ENCODE measurements at places on chromosomes 1 and 21. TPM values are rescaled to one million over a fixed set of nuclear protein-coding genes. Genes with fewer than 3 reads are reported as not detected.

DNA sequence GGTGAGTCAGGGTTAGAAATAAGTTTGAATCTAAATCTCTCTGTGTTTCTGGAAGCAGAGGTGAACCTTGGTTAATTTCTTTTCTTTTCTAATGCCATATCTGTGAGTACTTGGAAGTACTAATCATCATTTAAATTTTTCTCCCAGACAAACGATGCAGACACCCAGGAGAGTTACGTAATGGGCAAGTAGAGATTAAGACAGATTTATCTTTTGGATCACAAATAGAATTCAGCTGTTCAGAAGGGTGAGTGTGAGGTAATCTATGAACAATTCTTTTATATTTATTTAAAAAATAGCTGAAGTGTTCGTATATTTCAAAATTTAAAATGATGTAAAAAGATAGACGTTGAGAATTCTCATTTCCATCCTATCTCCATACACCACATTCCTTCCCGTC lies 11.2 kb downstream of the C4BPA start:
- DNase-seq = no peak

The TLCD4 gene
- polyA plus RNA-seq = 12.7 TPM

The PDIK1L gene
- 6.0 TPM for polyA plus RNA-seq

- DNase-seq = no peak
These were observed 23.2 kb downstream of the ILDR2 start for GRCh38 chr1:166952002-166952746.

GRCh38 chr1:61490924-61491323 lies 234.0 kb downstream of the TM2D1 start:
- no peak for DNase-seq

- no peak for DNase-seq
These were observed 7.0 kb upstream of the CD58 start for GRCh38 chr1:116577759-116578314.

- DNase-seq = no peak
These were observed 1.4 kb downstream of the PMF1 start for GRCh38 chr1:156214024-156214748.

The ITLN2 gene
- polyA plus RNA-seq = not detected

GRCh38 chr1:67479146-67479891 lies 49.1 kb upstream of the SERBP1 start:
- no peak for DNase-seq

The CD1C gene
- 1.4 TPM for polyA plus RNA-seq

The AUNIP gene
- 0.71 TPM for polyA plus RNA-seq

The AVPR1B gene
- polyA plus RNA-seq = 0.24 TPM

The RGS13 gene
- polyA plus RNA-seq = 0.71 TPM

DNA sequence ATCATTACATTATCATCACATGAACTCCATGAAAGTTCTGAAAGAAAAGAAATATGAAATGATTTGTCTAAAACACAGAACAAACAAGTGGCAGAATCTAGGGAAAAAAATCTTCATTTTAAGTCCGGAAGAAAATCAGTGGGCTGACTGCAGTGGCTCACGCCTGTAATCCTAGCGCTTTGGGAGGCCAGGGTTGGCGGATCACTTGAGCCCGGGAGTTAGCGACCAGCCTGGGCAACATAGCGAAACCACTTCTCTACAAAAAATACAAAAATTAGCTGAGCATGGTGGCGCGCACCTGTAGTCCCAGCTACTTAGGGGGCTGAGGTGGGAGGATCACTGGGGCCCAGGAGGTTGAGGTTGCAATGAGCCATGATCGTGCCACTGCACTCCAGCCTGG lies 4.8 kb downstream of the FOXJ3 start:
- no peak for DNase-seq

The CYP4X1 gene
- polyA plus RNA-seq = 3.7 TPM

The CLCA4 gene
- polyA plus RNA-seq = not detected

The DAB1 gene
- 3.6 TPM for polyA plus RNA-seq

DNA sequence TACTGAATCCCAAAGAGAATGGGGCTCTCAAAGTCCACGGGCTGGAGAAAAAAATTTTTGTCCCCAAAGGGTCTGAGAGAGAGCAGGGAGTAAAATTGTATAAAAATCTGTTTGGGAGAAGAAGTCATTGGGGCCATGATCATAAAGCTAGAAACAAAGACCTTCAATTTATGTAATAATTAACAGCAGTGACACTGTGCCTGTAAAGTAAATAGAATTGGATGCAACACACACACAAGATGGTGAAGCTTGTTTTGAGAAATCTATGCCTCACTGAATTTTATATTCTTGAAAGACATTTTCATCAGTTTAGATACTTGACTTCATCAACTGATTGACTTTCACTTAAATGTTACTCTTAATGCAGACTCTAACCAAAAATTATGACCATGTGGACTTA lies 600.5 kb upstream of the ADAMTS5 start:
- no peak for DNase-seq

DNA sequence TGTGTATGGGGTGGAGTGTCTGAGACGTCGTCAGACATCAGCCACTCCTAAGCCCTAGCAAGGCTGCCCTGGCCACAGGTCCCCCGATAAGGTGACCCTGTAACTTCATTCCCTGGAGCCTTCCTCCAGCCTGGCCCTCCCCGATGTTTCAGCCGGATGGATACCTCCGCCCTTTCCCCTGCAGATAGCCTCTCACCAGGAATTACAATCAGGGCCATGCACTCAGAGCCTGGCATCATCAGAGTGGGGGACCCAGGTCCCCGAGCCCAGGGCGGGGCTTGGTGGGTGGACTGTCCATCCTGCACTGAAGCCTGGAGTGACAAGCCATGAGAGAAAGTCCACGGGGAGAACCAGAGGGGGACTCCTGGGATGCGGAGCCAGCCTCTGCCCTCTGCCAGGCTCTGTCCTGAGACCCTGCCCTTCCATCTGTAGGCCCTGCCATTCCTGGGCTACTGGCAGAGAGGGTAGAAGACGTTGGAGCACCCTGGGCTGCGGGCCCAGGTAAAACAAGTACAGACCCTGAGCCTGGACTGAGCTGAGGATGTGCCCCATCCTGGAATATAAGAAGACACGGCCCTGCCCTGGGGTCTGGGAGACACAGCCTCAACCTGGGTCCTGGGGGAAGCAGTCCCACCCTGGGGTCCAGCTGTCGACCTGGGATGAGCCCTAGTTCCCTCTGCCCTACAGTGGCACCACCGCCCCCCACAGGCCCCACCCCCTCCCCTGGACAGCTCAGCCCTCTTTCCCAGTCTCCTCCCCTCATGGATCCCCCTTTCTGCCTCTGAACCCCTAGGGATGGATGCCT lies 16.8 kb upstream of the ARF1 start:
- no peak for DNase-seq

GRCh38 chr21:16911166-16911607 lies 601.7 kb upstream of the CXADR start:
- DNase-seq = no peak

The PROK1 gene
- polyA plus RNA-seq = not detected

DNA sequence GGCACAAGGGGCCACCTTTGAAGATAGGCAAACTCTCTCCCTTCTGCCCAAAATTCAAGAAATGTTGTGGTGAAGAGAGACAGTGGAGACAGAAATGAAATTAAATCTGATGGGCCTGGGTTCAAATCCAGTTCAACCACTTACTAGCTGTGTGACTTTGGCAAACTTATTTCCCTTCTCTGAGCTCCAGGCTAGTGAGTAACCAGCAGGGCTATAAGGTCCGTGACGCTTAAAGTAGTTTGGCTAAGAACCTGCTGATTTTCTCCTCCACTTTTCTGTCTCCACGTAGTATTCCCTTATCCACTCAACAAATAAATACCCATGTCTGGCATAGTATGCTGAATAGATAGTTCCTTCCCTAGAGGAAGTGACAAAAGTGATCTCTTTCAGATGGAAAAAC lies 1.9 kb downstream of the SLC2A1 start:
- DNase-seq = no peak

The COP1 gene
- polyA plus RNA-seq = 32.8 TPM

GRCh38 chr1:64865105-64865757 lies 101.1 kb downstream of the JAK1 start:
- no peak for DNase-seq

The IGSF5 gene
- 1.5 TPM for polyA plus RNA-seq

DNA sequence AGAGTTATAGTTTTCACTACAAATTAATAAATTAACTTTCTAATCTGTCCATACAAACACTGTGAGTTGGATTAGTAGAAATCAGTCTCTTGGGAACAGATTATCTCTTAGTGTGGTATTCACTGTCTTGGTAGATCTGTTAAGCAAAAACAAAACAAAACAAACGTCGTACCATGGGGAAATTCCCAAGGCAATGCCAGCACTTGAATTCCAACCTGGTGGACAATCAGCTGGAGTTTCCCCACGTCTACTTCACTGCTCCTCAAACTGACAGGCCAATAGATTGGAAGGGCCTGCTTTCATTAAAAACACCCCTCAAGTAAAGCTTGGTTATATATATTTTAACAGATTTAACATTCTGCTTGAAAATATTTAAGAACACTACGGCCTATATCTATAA lies 31.9 kb downstream of the GDAP2 start:
- DNase-seq = no peak

- DNase-seq = no peak
These were observed 1.1 kb upstream of the ADAMTS1 start for GRCh38 chr21:26846036-26846931.

The OR6N1 gene
- polyA plus RNA-seq = not detected

All from forelimb muscle (tissue), 1 donor.